ENCODE measurements at places on chromosomes 5 and 9. TPM values are rescaled to one million over a fixed set of nuclear protein-coding genes. Genes with fewer than 3 reads are reported as not detected.

DNA sequence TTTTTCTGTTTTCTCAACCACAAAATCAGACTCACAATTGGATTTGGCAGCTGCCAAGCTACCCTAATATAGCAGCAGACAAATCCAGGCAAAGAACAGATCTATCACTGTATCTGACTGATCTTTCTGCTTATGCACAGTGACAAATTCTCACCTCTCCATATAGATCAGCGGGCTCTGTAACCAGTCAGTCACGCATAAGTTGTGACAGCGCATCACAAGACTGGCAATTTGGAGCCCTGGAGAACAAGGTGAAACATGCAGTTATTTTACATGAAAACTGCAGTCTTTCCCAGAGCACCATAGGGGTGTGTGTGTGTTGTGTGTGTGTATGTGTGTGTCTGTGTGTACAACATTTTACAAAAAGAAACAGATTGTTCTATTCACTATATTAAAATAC lies 37.7 kb downstream of the RORB start:
- no peaks in the 10 kb centered on the region for H3K27me3 ChIP-seq
- H3K36me3 ChIP-seq: no peaks in the 10 kb centered on the region
- DNase-seq: no peak
- H3K4me1 ChIP-seq: no peaks in the 10 kb centered on the region

GRCh38 chr5:74392711-74393351 lies 247.7 kb downstream of the ENC1 start:
- H3K4me3 ChIP-seq: no peak overlapping the region
- no peak for DNase-seq
- H3K36me3 ChIP-seq: no peaks in the 10 kb centered on the region

DNA sequence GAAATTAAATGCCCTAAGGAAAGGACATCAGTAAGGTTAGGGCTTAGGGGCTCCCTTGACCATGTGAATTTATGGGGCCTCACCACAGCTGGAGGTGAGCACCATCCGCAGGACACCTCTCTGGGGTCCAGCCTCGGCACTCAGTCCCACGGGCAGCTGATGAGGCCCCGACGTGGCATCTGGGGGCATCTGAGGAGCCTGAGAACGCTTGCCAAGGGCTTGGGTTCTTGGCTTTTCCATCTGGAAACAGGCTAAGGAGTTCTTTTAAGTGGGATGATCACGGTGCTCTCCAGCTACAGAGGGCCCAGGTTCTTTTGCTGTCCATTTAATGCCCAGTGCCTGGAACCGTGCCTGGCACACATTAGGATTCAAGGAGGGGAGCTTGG lies 3.6 kb downstream of the NKX2-5 start:
- no peak for DNase-seq
- no peak overlapping the region for H3K4me3 ChIP-seq
- no peaks in the 10 kb centered on the region for H3K4me1 ChIP-seq
- H3K27ac ChIP-seq: no peak overlapping the region

ADGRV1 gene
- total RNA-seq: 13.1 TPM

GRCh38 chr9:91536211-91536691 lies 112.6 kb upstream of the NFIL3 start:
- H3K36me3 ChIP-seq: no peaks in the 10 kb centered on the region
- H3K27me3 ChIP-seq: 0 out of 2 replicates have a peak, but pooled peaks cover 3% of the 10 kb centered on the region
- H3K4me3 ChIP-seq: no peak overlapping the region
- H3K27ac ChIP-seq: no peak overlapping the region
- DNase-seq: no peak
- H3K4me1 ChIP-seq: no peaks in the 10 kb centered on the region

GRCh38 chr9:126393876-126394275 lies 67.2 kb downstream of the MVB12B start:
- no peak overlapping the region for H3K27ac ChIP-seq
- no peaks in the 10 kb centered on the region for H3K27me3 ChIP-seq

LRRC14B gene
- total RNA-seq: not detected

GRCh38 chr5:81639556-81639955 lies 111.3 kb downstream of the SSBP2 start:
- H3K36me3 ChIP-seq: no peaks in the 10 kb centered on the region
- H3K27ac ChIP-seq: peak overlapping the region; percentile 59
- H3K27me3 ChIP-seq: no peaks in the 10 kb centered on the region

LCP2 gene
- total RNA-seq: not detected

DNA sequence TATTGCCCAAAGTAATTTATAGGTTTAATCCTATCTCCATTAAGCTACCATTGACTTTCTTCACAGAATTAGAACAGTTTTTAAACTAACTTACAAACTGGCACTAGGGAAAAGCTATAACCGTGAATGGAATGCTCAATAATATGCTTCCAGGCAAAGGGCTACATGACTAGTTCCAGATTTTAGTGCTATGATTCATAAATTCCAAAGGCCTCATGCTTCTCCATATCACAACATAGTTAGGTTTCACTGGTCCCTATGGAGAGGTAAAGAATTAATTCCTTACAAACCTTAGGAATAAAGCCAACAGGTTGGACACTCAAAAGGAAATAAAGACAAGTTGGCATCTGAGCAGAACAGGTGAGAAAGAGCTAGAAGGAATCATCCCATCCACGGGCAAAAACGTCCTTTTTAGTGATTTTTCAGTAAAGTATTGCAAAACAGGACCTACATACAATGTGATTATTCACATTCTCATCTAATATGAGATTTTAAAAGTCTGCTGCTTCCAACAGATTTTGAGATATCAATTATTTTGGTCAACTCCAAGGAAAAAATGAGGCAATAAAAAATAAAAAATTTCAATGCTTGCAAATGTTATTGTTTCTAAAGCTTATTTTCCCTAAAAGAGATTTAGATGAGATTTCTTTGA lies 97.0 kb upstream of the TARS1 start:
- H3K4me1 ChIP-seq: peaks cover 5% of the 10 kb centered on the region
- no peaks in the 10 kb centered on the region for H3K36me3 ChIP-seq
- H3K27me3 ChIP-seq: no peaks in the 10 kb centered on the region
- no peak for DNase-seq

CDC20B gene
- total RNA-seq: 0.02 TPM

DNA sequence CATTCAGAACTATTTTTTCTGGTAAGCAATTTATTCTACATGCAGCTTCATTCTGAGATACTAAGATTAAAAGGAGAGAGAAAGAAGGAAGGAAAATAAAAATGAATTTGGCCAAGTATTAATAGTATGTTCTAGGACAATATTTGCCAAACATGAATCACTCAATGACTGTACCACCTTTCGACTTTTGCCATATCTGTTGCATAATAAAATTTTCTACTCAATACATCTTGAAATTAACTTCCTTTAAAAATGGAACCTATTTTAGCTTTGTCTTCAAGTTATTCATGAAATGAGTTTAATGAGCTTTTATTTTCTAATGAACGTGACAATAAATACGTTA lies 111.8 kb downstream of the MARCHF3 start:
- H3K4me1 ChIP-seq: no peaks in the 10 kb centered on the region
- no peak overlapping the region for H3K4me3 ChIP-seq
- H3K27me3 ChIP-seq: no peaks in the 10 kb centered on the region
- no peak overlapping the region for H3K27ac ChIP-seq

DNA sequence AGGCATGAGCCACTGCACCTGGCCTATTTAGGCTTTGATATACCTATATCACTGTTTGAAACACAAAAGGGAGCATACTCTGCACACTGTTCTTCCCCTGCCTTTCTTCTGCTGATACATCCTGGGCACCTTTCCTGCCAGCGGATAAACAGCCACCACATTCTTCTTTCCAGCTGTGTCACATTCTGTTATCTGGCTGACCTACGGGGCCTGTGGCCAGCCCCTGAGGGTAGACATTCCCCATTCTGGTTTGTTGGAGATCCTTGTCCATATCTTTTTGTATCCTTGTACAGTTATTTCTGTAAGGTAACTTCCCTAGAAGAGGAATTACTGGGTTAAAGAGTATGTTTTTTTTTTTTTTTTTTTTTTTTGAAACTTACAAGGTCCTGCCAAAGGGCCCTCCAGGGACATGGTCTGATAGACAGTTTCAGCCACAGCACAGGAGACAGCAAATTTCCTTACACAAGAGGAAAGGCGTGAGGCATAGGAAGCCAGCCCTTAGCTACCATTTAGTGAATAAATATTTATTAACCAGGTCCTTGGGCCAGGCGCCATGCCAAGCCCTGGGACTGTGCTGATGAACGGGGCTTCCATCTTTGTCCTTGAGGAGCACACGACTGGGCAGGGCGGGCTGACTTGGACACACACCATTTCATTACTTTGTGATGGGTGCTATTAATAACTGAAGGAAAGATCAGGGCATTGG lies 57.8 kb downstream of the ERGIC1 start:
- H3K27ac ChIP-seq: no peak overlapping the region
- no peaks in the 10 kb centered on the region for H3K27me3 ChIP-seq
- DNase-seq: no peak
- peaks cover 1% of the 10 kb centered on the region for H3K4me1 ChIP-seq

- H3K4me3 ChIP-seq: no peak overlapping the region
- H3K4me1 ChIP-seq: no peaks in the 10 kb centered on the region
- no peak for DNase-seq
Observed at GRCh38 chr9:33129886-33130881, 37.0 kb downstream of the B4GALT1 start.

DNA sequence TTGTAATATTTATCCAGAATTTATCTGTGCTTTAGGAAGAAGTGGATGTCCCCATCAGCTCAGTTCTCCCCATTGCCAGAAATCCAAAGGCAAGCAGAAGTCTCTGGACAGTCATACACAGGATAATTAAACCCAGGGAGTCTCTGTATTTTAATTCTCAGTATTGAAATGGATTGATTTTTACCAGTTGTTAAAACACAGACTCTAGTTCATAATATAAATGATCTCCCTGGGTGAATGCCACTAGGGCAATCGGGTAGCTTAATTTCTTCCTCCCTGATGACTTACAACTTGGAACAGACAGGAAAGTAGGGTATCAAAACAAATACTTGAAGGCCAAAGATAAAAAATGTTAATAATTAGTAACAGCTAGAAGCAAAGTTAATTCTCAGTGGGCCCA lies 66.5 kb upstream of the DAP start:
- no peak overlapping the region for H3K4me3 ChIP-seq
- no peaks in the 10 kb centered on the region for H3K36me3 ChIP-seq
- H3K27me3 ChIP-seq: no peaks in the 10 kb centered on the region
- no peak for DNase-seq
- H3K27ac ChIP-seq: no peak overlapping the region

ZNF300 gene
- 12.3 TPM for total RNA-seq

- H3K36me3 ChIP-seq: peaks cover 12% of the 10 kb centered on the region
- no peaks in the 10 kb centered on the region for H3K27me3 ChIP-seq
- H3K4me1 ChIP-seq: peaks cover 10% of the 10 kb centered on the region
- DNase-seq: no peak
- no peak overlapping the region for H3K27ac ChIP-seq
Observed at GRCh38 chr9:132054024-132054423, 25.6 kb downstream of the MED27 start.

DNA sequence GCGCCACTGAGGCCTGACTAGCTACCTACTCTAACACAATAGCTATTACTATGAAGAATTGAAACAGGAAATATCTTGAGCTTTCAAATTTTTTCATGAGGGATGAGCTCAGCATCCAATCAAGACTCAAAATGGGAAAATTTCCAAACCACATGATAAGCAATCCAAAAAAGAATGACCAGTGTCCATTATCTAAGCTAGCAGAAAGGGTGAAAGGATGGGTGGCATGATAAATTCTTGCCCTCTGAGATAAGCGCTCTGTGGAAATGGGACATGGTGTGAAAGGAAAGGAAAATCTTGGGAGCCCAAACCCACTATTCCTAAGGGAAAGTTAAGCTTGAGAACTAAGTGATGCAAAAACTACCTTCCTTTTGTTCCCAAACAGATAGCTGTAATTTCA lies 170.2 kb upstream of the NREP start:
- H3K27ac ChIP-seq: no peak overlapping the region
- H3K4me3 ChIP-seq: no peak overlapping the region
- no peaks in the 10 kb centered on the region for H3K36me3 ChIP-seq
- DNase-seq: no peak
- H3K27me3 ChIP-seq: no peaks in the 10 kb centered on the region

DNA sequence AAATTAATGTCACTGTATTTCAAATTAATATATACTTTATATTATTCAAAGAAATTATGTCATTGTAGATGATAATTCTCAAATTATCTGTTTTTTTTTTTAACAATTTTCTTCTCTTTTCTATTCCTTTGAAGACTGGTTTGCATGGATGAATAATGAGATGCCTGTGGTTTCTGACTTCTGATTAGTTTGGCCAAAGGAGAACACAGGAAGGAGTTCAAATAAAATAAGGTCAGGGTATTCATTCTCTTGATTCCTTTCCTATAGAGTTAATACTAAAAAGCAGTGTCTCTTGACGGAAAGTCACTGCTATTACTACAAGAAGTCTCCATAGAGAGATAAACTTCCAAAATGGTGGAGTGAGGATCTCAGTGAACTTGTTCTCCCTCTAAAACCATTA lies 279.6 kb upstream of the FTMT start:
- H3K36me3 ChIP-seq: no peaks in the 10 kb centered on the region
- H3K27me3 ChIP-seq: no peaks in the 10 kb centered on the region
- no peaks in the 10 kb centered on the region for H3K4me1 ChIP-seq
- DNase-seq: no peak
- no peak overlapping the region for H3K27ac ChIP-seq

All from SJCRH30 (cell line).